ENCODE measurements at places on chromosomes 12 and 14.

GRCh38 chr12:9757433-9758025, 3.2 kb downstream of the CD69 start:
- DNase-seq = no peak

DNA sequence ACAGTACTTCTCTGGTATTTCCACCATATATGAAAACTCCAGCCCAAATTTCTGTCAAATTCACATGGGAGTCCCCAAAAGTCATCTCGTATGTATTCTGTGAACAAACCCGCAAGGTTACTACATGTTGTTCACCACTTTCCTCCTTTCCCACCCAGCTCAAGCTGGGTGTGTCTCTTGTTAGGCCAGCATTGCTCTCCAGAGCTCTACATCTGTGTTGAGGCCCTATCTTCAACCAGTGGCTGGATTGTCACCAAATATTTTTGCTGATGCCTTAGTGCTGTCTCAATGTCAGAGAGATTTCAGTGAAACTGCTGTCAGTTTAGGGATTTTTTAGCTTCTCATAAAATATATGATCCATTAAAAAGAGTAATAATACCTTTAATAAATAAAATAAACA, 230.9 kb downstream of the BTG1 start:
- no peak for DNase-seq

- no peak for DNase-seq
Observed at GRCh38 chr12:91667694-91668093, 478.0 kb downstream of the BTG1 start.

DNA sequence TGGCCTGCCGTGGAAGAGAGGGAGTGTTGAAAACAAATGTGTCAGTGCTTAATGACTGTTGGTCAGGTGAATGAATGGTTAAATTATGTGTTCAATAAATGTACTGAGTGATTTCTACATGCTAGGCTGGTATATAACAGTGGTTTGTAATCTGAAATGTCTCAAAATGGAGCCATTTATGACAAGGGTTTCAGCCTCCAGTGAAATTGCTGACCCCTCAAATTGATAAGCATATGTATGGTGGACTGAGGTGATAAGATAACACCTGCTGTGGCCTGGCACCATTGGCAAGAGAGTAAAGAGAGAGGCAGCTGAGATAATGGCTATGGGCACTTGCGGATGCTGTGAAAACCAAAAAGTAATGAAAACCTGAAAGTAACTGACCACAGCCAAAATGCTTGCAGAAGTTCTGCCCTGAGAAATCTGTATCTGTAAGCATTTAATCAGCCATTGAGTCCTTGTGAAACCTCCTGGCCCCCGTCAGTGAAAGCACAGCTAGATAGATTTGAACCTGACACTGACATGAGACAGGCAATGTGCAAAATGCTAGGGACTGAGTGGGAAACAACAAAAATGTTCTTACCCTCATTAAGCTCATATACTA, 1.4 kb upstream of the BCAT1 start:
- DNase-seq = no peak

GRCh38 chr14:68695326-68695768, 97.5 kb downstream of the ZFP36L1 start:
- no peak for DNase-seq

All from stimulated activated CD4-positive, alpha-beta T cell treated with anti-CD3 and anti-CD28 coated beads, Interleukin-4, amount 100 ng/mL, for 1 hour (primary cell).